IPS DF 6.9 (cell line): ENCODE measurements at places on chromosomes 1 and 21.

- no peaks in the 10 kb centered on the region for H3K36me3 ChIP-seq
- H3K27me3 ChIP-seq: no peaks in the 10 kb centered on the region
- H3K4me1 ChIP-seq: peaks cover 4% of the 10 kb centered on the region; the same call in 1 of the 2 replicates
- no peak overlapping the region for H3K4me3 ChIP-seq
Observed at GRCh38 chr1:231983588-231984193, 357.1 kb downstream of the DISC1 start.

DNA sequence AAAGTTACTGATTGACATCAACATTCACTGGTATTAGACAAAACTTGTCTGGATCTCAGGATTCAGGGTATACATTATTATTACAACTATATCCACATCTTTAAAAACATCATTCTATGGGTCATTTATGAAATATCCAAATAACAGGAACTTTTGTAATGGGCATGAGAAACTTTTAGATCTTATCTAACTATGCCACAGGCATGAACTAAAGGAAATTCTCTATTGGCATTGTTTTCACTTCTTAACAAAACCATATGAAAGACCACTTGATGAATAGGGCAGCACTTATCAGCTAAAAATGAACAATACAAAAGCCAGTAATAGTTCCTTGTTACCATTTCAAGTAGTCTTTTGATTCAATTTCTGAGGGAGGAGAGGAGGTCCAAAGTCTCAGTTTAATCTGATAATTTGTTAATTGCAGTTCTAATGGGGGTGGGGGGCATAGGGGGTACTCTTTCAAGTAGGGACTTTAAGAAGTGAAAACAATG is 30.8 kb upstream of the CPLANE2 start:
- no peaks in the 10 kb centered on the region for H3K27me3 ChIP-seq
- H3K4me3 ChIP-seq: no peak overlapping the region
- H3K27ac ChIP-seq: no peak overlapping the region
- no peaks in the 10 kb centered on the region for H3K36me3 ChIP-seq

GRCh38 chr1:214928574-214928973 is 154.0 kb upstream of the KCNK2 start:
- H3K4me1 ChIP-seq: no peaks in the 10 kb centered on the region
- no peaks in the 10 kb centered on the region for H3K36me3 ChIP-seq
- no peak overlapping the region for H3K4me3 ChIP-seq
- no peak overlapping the region for H3K27ac ChIP-seq
- DNase-seq: no peak
- H3K27me3 ChIP-seq: no peaks in the 10 kb centered on the region

- H3K27ac ChIP-seq: no peak overlapping the region
- no peaks in the 10 kb centered on the region for H3K36me3 ChIP-seq
- no peak for DNase-seq
- H3K4me1 ChIP-seq: peaks cover 4% of the 10 kb centered on the region
Observed at GRCh38 chr1:110487726-110488125, 31.2 kb downstream of the KCNA10 start.

DNA sequence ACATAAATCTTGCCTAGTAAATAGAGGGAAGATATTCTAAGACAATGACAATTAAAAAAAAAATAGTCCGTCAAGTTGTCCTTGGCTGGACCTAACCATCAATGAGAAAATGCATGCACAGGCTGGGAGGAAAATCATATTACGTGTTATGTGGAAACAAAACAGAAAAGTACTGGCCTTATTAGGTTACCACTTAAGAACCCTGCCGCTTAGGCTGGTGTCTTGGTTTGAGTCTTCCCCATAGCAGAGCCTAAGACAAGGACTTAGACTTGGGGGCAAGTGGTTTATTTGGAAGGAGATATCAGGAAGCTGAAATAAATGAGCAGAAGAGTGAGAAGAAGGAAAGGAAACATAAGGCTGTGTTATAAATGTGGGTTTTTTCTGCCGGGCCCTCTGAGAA is 186.4 kb downstream of the MRPL39 start:
- no peak overlapping the region for H3K4me3 ChIP-seq
- H3K4me1 ChIP-seq: no peaks in the 10 kb centered on the region
- H3K36me3 ChIP-seq: no peaks in the 10 kb centered on the region

DNA sequence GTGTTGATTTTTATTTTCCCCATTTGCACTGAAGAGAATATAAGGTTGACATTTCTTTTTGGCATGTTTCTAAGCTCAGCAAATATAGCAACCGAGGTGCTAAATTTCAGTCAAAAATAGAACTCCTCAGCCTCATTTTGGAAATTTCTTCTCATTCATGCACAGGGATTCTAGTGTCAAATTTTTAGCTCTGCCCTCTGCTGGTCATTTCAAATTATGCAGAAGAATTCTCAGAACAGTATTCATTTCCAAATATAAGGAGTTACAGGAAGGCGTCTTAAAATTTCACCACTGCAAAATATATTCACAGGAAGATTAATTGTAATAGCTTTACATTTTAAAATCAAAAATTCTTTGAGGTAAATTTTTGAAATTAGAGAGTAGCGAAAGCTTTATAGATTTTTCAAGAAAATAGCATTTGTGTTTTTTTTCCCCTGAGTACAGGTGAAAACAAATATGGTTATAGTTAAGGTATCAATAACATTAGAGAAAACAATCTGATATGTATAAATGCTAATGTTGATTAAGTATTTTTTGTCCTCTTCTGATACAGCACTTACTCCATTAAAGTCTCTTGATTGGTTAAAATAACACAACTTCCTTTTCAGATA is 57.9 kb downstream of the FMN2 start:
- no peaks in the 10 kb centered on the region for H3K27me3 ChIP-seq
- H3K27ac ChIP-seq: no peak overlapping the region

GRCh38 chr1:243508303-243508713 is 252.5 kb downstream of the SDCCAG8 start:
- no peaks in the 10 kb centered on the region for H3K27me3 ChIP-seq
- DNase-seq: no peak
- no peak overlapping the region for H3K4me3 ChIP-seq
- peaks cover 2% of the 10 kb centered on the region; the same call in 1 of the 2 replicates for H3K4me1 ChIP-seq
- no peak overlapping the region for H3K27ac ChIP-seq

DNA sequence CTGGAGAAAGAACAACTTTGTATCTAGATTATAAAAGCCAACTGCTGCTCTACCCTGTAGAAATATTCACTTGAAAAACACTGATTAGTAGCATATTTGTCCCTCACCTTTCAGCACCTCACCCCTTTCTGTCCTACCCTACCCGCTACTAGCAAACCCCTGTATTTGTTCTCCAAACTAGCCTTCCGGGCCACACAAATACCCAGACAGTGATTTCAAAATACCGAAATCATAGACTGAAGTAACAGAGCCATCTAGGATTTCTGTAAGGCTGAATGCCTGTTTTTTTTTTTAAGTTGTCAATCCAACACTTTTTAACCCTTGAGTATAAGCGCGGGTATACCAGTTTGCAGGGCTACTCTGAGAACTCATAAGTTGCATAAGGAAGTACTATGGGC is 398 bp upstream of the DPT start:
- H3K4me1 ChIP-seq: no peaks in the 10 kb centered on the region
- no peaks in the 10 kb centered on the region for H3K36me3 ChIP-seq
- no peak overlapping the region for H3K27ac ChIP-seq
- no peak for DNase-seq
- H3K27me3 ChIP-seq: no peaks in the 10 kb centered on the region

- no peak for DNase-seq
- H3K27me3 ChIP-seq: no peaks in the 10 kb centered on the region
- no peak overlapping the region for H3K27ac ChIP-seq
- no peak overlapping the region for H3K4me3 ChIP-seq
Observed at GRCh38 chr1:232754930-232755329, 50.3 kb upstream of the MAP10 start.

GRCh38 chr1:156508205-156508954 is 7.8 kb upstream of the MEF2D start:
- no peaks in the 10 kb centered on the region for H3K36me3 ChIP-seq
- peaks cover 6% of the 10 kb centered on the region; the same call in 1 of the 2 replicates for H3K4me1 ChIP-seq
- DNase-seq: no peak
- no peaks in the 10 kb centered on the region for H3K27me3 ChIP-seq

DNA sequence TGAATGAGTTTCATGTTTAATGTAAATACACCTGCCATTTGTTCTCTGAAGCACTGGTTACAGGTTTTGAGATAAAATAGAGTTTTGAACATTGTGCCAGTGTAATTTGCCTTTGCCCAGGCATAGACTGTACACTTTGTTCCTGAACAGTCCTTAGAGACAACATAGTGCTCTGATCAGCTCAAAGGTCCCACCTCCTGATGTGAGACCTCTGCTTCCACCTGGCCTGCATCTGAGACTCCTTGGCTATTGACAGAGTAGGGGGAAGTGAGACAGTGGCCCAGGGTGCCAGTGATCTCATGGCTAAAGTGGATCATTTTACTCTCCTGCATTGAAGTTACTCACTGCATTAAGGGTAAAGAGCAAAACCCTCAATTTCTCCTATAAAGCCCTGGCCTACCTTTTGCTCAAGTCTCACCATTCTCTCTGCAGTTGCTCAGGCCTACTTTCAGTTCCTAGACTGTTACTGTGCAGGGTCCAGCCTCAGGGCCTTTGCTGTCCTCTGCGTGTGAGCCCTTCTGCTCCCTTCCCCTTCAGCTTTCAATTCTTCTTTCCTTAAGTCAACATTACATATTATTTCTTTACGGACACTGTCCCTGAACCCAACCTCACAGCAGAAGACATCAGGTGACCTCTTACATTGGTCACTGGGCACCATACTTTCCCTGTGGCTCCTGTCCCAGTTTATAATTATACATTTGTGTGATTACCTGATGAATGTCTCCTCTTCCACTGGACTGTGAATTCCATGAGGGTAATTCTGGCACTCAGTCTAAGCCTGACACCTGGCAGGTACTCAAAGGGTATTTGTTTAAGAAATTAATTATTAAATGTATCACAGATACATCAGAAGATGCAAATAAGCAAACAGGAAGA is 142.9 kb downstream of the ROR1 start:
- no peak overlapping the region for H3K27ac ChIP-seq
- H3K36me3 ChIP-seq: no peaks in the 10 kb centered on the region
- no peak for DNase-seq
- H3K4me1 ChIP-seq: peaks cover 14% of the 10 kb centered on the region
- no peaks in the 10 kb centered on the region for H3K27me3 ChIP-seq

DNA sequence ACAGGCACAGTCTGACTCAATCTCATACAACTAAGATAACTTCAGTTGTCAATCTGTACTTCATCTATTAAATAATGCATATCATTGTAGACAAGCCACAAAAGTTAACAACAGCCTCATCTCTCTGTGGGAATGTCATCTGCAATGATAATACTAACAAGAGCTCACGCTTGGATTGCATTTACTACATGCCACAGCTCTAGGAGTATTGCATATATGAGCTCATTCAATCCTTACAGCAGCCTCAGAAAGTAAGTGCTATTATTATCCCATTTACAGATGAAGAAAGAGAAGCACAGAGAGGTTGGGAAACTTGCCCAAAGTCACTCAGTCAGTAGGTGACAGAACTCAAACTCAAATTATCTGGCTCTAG is 105.7 kb upstream of the GUCA2B start:
- DNase-seq: no peak
- no peaks in the 10 kb centered on the region for H3K36me3 ChIP-seq
- H3K27ac ChIP-seq: no peak overlapping the region
- H3K4me3 ChIP-seq: no peak overlapping the region

- no peaks in the 10 kb centered on the region for H3K36me3 ChIP-seq
- no peaks in the 10 kb centered on the region for H3K27me3 ChIP-seq
- no peak overlapping the region for H3K27ac ChIP-seq
- no peak for DNase-seq
- no peak overlapping the region for H3K4me3 ChIP-seq
- H3K4me1 ChIP-seq: 0 out of 2 replicates have a peak, but pooled peaks cover 1% of the 10 kb centered on the region
Observed at GRCh38 chr21:31117128-31117916, 79.0 kb upstream of the KRTAP19-8 start.

DNA sequence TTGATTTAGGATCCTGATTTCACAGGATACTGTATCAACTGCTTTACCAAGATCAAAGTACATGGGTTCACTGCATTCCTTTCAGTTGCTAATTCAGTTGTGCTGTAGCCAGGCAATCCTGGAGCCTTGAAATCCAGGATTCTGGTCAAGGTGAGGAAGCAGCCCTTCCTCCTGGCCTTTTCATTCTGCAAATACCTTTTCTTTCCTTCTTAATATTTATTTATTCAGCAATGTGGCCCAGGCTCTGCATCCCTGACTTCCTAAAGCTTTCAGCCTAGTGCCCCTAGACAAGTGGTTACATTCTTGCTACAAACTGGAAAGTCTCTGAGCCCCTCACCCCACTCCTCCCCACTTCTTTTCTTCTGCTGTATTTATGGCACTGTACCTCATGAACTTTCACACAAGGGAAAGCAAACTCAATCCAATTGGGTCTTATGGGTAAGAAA is 16.2 kb downstream of the LRRC8D start:
- no peaks in the 10 kb centered on the region for H3K36me3 ChIP-seq
- H3K27me3 ChIP-seq: no peaks in the 10 kb centered on the region
- no peak for DNase-seq
- no peak overlapping the region for H3K4me3 ChIP-seq
- H3K27ac ChIP-seq: no peak overlapping the region
- peaks cover 18% of the 10 kb centered on the region for H3K4me1 ChIP-seq

DNA sequence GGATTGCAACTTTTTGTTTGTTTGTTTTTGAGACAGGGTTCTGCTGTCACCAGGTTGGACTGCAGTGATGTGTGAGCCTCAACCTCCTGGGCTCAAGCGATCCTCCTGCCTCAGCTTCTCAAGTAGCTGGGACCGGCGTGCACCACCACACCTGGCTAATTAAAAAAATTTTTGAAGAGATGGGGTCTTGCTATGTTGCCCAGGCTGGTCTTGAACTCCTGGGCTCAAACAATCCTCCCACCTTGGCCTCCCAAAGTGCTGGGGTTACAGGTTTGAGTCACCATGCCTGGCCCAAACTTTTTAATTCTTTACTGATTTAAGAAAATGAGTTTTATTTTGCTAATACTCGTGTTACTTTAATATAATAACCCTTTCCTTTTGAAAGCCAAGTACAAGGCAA is 31.5 kb upstream of the SERPINC1 start:
- H3K27ac ChIP-seq: no peak overlapping the region
- peaks cover 3% of the 10 kb centered on the region; the same call in 1 of the 2 replicates for H3K36me3 ChIP-seq
- no peaks in the 10 kb centered on the region for H3K27me3 ChIP-seq
- DNase-seq: no peak
- H3K4me3 ChIP-seq: no peak overlapping the region
- no peaks in the 10 kb centered on the region for H3K4me1 ChIP-seq

DNA sequence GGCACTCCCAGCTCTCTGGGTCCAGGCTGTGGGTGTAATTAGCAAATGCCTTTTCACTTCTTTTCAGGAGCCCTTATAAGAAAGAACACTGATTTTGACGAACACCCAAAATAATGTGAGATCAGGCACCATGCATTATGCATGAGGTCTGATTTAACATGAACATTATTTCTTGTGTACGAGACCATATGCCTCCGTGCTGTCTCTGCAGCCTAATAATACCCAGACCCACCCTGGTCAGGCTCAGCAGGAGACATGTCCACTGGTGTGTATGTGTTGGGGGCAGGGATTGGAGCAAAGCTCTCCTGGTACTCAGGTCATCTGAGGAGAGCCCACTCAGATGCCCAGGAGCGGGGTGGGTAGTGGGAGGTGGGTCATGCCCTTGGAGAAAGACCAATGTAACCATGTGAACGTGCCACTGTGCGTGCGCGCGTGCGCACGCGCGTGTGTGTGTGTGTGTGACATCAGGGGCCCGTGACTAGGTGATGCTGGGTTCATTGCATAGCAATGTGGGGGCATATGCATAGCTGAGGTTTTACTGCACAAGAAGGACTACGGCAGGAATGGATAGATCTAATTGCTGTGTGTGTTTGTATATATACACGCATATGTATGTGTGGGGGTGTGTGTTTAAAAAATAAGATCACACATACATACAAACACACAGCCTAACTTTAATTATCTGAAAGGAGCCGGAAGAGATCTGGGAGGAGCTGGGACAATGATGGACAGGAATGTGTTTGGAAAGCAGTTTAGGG is 7.1 kb downstream of the POU3F1 start:
- no peaks in the 10 kb centered on the region; the same call in 1 of the 2 replicates for H3K4me1 ChIP-seq
- no peaks in the 10 kb centered on the region for H3K36me3 ChIP-seq
- peaks cover 2% of the 10 kb centered on the region; the same call in 1 of the 2 replicates for H3K27me3 ChIP-seq
- no peak overlapping the region for H3K27ac ChIP-seq
